ENCODE measurements at places on chromosomes 1 and 21.

DNA sequence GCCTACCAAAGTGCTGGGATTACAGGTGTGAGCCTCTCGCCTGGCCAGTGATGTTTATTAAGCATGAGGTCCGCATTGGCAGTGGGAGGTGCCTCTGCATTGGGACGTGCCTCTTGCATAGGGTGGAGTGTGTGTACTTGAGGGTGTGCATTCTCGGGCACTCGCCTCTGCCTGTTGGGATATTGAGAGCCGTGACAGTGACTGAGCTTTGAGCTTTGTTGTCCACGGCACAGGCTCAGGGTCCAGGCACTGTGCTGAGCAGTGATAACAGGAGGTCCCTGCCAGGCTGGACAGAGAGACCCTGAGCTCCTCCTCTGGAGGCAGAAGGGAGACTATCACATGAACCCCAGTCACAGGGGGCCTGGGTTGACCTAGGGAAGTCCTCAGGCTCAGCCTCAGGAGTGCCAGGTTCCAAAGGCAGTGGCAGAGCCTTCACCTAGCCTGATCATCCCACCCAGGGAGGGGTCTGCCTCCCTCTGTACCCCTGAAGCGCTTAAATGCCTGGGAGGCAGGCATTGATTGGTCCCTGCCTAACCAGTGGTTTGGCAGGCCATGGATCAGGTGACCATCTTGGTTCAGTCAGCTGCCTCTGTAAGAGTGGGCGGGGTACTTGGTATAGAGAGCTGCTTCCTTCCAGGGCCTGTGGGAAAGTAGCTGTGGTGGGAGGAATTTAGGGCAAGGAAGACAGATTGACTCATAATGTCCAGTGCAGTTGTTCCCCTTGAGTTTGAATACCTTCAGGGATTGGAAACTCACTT lies 213.8 kb upstream of the TMEM51 start:
- no peak for DNase-seq

DNA sequence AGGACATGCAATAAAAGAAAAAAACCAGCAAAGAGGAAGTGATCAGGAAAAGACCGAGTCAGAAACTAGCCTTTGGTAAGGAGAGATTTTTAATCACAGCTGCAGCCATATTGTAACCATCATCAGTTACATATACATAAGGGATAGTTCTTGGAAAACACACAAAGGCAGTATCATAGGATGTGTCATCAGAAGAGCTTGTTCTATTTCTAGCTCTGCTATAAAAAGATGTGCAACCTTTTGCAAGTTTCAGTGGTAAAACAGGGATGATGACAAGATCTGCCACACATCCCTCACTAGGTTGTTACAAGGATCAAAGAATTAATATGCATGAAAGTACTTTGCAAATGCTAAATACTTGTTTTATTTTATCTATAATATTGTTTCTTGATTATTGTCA lies 342.0 kb downstream of the VAV3 start:
- no peak for DNase-seq

DNA sequence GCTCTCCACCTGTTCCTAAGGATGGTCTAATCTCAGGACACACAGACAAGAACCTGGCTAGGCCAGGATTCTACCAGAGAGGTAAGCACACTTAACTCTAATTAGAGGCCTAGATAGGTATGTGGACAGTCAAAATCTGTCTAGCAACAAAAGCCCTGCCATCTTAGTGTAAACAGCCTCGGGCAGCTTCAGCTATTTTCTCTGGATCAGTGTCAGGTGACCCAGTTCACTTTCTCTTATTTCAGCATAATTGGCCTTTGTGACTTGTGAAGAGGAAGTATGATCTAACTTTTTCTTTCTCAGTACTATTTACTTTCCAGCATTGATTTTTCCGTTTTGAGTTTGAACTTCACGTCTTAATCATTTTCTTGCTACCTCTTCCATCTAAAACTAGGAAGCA lies 217.7 kb downstream of the CRB1 start:
- no peak for DNase-seq

DNA sequence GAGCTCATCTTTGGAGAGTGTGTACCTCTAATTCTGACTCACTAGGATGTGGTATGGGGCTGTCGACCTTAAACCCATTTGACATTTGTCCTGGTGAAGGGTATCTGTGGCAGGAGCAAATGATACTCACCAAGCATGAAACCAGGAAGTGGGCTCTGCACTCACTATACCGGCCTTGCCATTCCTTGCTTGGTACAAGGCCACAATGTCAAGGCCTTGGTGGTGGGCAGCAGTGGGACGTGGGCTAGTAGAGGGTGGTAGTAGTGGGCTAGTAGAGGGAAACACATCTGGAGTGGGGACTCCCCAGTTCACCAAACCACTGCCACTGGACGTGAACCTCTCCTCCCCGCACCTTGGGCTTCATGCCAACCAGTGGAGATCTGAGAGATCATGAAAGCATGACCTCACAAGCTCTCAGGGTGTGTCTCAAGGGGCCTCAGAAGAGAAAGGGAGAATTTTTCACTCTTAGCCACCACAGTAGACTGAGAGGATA lies 11.5 kb downstream of the TNFSF4 start:
- peak; percentile 71 for DNase-seq

GRCh38 chr1:228166170-228166936 lies 749 bp downstream of the IBA57 start:
- DNase-seq: peak; percentile 63

DNA sequence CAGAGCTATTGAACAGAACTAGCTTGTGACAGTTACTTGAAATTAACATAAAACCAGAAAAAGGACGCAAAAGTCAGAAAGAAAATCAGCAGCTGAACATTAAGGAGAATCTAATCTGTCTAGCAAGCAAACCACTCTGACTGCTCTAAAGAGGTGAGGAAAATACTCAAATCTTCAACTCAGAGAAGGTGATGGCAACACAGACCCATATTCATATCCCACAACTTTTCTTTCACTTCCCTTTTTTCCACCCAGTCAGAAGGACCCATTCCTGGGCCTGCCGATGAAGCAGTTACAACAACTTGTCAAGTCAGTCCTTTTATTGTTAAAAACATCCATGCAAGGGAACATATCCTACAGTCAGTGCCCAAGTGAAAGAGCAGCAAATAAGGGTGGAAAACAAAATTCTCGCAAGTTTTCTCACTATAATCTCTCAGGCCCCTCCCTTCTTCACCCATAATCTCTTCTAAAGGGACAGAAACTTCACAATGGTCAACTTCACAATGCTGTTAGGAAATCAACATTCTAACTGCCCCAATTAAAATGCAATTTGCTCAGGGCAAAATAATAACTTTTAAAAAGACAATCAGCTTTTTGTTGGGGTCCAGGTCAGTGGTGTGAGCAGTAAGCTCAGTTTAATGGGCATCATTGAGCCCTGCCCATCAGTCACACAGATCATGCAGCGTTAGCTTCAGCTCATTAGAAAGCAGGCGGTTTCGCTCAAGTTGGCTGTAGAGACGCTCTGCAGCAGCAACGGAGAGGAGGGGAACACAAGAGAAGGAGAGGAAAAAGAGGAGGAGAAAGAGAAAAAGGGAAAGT lies 3.6 kb upstream of the NUP210L start:
- DNase-seq: no peak

- no peak for DNase-seq
These were observed 134.7 kb downstream of the HLX start for GRCh38 chr1:221013691-221014660.

DNA sequence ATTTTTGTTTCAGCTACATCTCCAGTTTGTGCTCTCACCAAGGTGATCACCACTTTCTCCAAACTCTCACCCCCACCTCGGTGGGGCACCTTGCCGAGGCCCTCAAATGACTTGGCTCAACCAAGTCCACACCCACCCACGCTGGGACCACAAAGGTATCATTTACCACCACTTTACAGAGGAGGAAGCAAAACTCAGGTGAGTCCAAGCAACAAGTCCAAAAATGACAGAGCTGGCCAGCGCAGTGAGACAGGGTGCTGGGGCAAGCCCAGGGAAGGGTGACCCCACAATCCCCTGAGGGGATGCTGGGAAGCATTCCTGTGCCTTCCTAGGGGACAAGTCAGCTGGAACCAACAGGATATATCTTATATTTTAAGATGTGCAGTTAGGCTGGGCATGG lies 24.7 kb downstream of the SSBP3 start:
- DNase-seq: no peak

GRCh38 chr21:26655460-26655859 lies 82.4 kb upstream of the CYYR1 start:
- no peak for DNase-seq

DNA sequence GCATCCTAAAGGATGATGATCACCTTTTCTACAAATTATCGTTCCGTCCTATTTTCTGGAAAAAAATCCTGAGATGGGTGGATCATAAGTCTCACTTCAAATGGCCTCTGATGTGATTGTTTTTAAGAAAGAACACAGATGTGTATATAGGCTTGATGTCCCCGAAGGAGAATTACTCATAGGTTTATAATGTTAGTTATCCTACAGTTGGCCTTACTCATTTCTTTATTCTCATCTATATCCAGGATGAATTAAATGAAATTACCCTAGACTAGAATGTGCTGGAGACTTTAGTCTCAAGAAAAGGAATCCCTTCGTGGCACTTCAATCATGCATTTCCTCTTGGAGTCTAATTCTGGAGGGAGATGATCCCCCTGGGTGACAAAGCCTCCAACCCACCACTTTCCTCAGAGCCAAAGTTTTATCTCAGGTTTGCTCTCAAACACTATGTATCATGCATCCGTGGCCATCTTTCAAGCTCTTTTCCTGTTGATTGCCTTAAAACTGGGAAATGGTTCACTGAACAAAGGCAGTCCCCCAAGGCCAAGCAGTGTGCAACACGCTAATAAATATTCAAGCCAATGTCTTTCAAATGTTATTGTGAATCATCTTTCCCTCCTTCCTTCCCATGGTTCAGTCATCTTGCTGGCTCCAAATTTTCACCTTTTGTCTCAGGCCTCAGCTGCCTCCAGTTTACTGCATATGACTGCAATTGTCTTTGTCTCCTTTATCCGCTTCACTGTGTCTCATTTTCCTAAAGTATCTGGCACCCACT lies 32.5 kb upstream of the SMYD2 start:
- DNase-seq: no peak

- no peak for DNase-seq
These were observed 133.9 kb upstream of the SGIP1 start for GRCh38 chr1:66399888-66400529.

DNA sequence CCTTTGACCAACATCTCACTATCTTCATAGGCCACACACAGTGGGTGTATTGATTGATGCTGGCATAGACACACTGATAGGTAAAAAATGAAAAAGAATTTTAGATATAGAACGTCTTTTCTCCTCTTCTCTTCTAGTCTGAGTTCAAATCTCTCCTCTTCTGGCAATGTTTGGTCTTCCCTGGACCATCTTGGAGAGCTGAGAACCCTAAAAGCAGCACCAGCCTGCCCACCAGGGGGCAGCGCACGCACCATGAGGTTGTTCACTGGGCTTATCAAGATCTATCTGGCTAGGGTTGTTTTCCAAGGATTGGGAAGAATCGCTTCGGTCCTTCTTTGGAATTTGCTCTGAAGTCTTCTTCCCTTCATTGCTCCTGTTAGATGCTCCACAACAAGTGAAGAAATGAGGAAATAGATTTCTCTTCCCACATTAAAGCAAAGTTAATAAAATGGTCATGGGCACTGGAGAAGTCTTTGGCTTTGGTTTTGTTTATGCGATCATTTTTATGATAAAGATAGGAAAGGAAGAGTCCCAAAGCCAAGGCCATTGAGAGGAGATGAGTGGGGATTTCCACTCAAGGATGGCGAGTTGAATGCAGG lies 104.0 kb upstream of the OLIG2 start:
- peak; percentile 63 for DNase-seq

DNA sequence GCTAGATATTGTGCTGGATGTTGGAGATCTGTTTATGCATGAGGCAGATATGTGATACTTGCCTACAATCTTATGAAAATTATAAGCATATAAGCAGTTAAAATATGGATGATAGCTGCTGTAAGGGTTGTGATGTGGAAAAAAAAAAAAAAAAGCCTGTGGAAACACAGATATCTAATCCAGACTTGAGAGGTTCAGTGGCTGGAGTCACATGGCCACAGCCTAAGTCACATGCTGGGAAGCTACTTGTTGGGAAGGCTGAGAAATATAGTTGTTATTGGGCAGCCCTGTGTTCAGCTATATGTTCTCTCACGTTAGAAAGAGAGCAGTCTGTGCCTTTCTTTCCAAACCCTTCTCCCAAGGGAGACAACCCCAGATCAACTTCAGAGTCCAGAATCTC lies 15.1 kb downstream of the RAVER2 start:
- no peak for DNase-seq

DNA sequence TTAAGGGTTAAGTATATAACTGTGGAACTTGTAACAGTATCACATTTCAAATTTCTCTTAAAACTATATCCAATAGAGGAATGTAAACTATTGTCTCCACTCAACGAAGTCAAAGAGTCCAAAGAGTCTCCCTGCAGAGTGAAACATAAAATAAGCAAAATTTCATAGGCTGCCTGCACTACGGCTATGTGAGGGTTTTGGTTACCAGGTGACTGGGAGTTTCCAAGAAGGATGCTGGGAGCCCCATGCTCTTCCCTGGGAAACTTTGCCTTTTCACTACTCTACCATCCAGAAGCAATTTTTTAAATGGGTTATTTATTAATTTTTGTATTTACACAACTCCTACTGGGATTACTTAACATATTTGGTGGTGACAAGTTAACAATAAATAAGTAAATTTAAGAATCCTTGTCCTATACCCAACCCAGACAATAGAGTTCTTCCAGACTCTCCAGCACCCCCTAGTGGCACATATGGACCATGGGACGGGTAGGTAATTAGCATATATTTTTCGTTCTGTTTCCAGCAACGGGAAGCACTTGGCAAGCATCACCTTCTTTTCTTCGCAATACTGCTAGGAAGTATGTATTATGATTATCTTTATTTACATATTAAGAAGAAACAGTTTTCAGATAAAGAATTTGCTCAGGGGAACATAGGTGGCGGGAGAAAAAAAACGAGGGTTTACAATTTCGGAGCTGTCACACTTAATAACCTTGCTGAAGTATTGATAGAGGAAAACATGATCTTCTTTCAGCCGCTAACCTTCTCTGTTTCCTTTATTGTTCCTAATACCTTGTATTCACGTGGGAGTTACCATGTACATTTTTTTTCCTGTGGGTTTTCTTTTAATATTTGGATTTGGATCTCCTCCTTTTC lies 3.5 kb downstream of the FMO2 start:
- peak; percentile 56 for DNase-seq

GRCh38 chr1:37755290-37755689 lies 9.6 kb downstream of the EPHA10 start:
- peak; percentile 65 for DNase-seq

- DNase-seq: no peak
These were observed 727.6 kb upstream of the CHRM3 start for GRCh38 chr1:238658763-238659162.

GRCh38 chr21:42193721-42194120 lies 25.2 kb upstream of the ABCG1 start:
- DNase-seq: no peak

All from stimulated activated CD4-positive, alpha-beta T cell treated with anti-CD3 and anti-CD28 coated beads, Interleukin-15, amount 100 ng/mL, for 24 hours (primary cell).